ENCODE measurements at places on chromosomes 7 and 10. TPM values are rescaled to one million over a fixed set of nuclear protein-coding genes. Genes with fewer than 3 reads are reported as not detected.

FAM131B gene
- 1.6 TPM for total RNA-seq

OR2A12 gene
- not detected for total RNA-seq

CWF19L1 gene
- 17.0 TPM for total RNA-seq

ZNF365 gene
- 0.29 TPM for total RNA-seq

Data from mucosa of descending colon (tissue), 3 donors.